Activated B cell treated with CpG ODN at 0.5 μM for 24 hours (primary cell): ENCODE measurements at places on chromosomes 2 and 18. TPM values are rescaled to one million over a fixed set of nuclear protein-coding genes. Genes with fewer than 3 reads are reported as not detected.

PPP1R1C gene
- total RNA-seq: not detected in 2 replicates

DNA sequence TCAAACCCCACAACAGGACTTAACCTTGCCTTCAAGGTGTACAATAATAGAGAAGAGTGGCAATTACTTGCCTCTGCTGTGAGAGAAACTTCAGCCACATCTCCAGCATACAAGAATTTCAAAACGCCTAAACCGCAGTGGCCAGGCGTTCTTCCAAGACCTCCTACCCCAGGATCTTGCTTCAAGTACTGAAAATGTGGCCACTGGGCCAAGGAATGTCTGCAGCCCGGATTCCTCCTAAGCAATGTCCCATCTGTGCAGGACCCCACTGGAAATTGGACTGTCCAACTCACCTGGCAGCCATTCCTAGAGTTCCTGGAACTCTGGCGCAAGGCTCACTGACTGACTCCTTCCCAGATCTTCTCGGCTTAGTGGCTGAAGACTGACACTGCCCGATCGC, 2.8 kb upstream of the CYB5A start:
- no peak for DNase-seq

DNA sequence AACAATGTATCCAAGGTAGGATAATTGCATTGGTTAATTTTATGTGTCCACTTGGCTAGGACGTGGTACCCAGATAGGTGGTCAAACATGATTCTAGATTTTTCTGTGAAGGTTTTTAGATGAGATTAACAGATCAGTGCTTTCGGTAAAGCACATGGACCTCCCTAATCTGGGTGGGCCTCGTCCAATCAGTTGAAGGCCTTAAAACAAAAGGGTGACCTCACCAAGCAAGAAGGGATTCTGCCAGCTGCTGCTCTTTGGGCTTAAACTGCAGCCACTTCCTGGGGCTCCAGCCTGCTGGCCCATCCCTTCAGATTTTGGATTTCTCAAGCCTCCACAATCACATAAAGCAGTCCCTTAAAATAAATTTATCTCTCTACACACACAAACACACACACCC, 226.1 kb upstream of the TPO start:
- DNase-seq: no peak

GRCh38 chr2:124163840-124164239, 138.8 kb downstream of the CNTNAP5 start:
- no peak for DNase-seq

- DNase-seq: no peak
Observed at GRCh38 chr18:46480226-46480625, 176.8 kb downstream of the LOXHD1 start.

INSIG2 gene
- total RNA-seq: 16.8 and 16.9 TPM in 2 replicates

FN1 gene
- 0.15 TPM in 1 of 2 replicates, not detected in the other for total RNA-seq

DNA sequence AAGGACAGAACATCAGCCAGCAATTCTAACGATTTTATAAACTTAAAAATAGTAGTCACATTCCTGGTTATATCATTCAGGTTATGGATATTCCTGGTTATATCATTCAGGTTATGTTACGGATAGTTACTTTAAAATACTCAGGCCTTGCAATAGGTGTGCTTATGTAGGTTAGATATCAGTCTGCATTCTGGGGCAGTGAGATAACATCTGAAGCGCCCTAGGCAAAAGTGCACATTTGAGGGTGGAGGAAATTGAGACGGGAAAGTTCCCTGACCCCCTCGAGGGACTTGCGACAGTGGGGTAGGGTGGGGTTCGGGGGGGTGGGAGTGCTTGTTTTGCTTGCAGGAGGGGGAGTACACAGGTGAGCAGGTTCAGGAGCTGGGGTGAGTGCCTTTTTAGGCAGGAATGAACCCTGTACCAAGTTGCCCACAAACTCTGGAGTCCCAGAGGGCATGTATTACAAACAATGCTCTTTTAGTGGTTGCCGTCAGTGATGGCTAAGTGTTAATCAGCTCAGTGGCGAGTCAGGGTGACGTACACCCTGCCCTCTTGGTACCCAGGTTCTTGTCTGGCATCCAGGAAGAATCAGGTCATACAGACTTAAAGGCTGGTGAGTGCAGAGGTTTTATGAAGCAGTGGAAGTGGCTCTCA, 31.8 kb downstream of the CREG2 start:
- no peak for DNase-seq

- DNase-seq: no peak
Observed at GRCh38 chr2:142299021-142299420, 168.2 kb upstream of the LRP1B start.
